ENCODE measurements at places on chromosomes 7 and 10.

DNA sequence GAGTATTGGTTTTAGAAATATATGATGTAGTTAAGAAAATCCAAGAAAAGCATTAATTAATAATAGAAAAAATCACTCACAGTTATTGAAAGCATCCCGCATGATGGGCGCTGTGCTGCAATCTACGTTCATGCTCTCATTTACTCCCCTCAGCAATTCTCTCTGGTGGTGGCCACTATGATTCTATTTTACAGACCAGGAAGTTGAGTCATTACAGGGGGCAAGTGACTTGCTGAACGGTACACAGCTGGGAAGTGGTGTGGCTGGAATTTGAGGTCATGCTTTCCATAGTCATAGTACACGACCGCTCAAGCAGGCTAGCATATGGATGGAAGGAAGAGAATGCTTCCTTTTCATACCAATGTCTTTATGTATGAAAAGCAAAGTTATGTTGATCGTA is 117.4 kb downstream of the TES start:
- no peak for DNase-seq

- no peak for DNase-seq
Measured at GRCh38 chr7:39644170-39644569, 20.8 kb downstream of the RALA start.

DNA sequence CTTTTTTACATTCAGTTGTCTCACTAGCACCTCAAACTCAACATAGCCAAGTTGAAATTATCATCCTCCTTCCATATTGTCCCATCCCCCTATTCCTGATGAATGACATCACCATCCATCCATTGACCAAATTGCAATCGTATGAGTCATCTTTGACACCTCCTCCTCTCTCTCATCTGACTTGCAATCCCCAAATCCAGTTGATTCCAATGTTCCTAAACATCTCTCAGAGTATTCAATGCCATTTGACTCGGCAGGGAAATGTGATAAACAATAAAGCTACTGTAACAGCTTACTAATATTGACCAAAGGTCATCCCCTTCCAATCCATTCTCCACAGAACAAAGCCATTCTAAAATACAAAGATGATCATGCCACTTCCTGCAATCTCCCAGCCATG is 1047.8 kb downstream of the NRG3 start:
- DNase-seq, result no peak

GRCh38 chr10:68348265-68348741 is 15.6 kb upstream of the PBLD start:
- DNase-seq, result peak; percentile 35

GRCh38 chr10:115937768-115938056 is 335.3 kb downstream of the GFRA1 start:
- DNase-seq, result no peak

GRCh38 chr7:79877874-79878465 is 256.7 kb upstream of the GNAI1 start:
- DNase-seq, result no peak

DNA sequence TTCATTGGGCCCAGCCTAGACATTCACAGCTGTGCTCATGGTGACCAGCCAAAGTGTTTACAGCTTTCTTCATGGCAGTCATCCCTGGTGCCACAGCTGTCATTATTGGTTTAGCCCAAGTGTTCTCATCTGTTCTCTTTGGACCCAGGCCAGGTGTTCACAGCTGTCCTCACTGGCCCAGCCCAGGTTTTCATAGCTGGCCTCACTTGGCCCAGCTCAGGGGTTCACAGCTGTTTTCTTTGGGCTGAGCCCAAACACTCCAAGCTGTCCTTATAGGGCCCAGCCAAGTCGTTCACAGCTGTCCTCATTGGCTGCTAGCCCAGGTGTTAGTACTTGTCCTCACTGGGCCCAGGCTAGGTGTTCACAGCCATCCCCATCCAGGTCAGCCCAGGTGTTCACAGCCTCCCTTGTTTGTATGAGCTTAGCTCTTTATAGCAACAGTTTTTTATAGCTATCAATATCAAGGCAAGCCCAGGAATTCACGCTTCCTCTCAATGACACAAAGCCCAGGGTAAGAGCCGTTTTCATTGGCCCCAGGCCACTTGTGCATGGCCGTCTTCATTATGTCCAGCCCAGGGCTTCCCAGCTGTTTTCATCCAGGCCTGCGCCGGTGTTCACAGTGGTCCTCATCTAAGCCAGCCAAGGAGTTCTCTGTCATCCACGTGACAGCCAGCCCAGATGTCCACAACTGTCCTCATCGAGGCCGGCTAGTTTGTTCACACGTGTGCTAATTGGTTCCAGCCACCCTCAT is 11.6 kb downstream of the FRG2B start:
- no peak for DNase-seq

GRCh38 chr10:131686781-131687420 is 213.9 kb upstream of the PPP2R2D start:
- DNase-seq, result no peak

GRCh38 chr7:96671854-96672253 is 37.8 kb downstream of the SEM1 start:
- no peak for DNase-seq

DNA sequence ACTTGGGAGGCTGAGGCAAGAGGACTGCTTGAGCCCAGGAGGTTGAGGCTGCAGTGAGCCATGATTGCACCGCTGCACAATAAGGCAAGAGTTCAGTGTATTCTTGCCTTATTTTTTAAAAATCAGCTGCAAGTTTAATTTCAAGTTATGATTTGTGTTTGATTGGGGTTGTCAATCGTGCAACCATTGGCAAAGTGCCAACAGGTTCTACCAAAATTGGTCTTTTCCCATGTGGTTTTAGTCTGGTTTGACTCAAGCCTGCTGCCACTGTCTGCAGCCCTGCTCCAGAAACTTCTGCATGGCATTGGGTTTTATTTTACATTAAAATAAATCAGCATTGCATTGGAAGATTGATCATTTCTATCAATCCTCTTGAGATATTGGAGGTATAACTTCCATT is 72.7 kb downstream of the PTPRE start:
- DNase-seq, result no peak

DNA sequence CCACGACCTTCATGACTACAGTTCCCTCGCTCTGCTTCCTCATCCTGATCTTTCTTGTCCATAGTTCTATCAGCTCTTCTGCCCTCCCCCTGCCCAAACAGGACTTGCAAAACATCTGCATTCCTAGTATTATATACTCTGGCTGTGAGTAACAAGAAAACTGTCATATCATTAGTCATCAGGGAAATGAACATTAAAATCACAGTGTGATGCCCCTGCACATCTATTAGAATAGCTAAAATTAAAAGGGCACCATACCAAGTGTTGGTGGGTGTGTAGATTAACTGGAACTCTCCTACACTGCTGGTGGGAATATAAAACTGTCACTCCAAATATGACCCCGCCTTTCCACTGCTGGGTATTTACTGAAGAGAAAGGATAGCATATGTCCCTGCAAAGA is 141.8 kb downstream of the C7orf25 start:
- DNase-seq, result no peak

DNA sequence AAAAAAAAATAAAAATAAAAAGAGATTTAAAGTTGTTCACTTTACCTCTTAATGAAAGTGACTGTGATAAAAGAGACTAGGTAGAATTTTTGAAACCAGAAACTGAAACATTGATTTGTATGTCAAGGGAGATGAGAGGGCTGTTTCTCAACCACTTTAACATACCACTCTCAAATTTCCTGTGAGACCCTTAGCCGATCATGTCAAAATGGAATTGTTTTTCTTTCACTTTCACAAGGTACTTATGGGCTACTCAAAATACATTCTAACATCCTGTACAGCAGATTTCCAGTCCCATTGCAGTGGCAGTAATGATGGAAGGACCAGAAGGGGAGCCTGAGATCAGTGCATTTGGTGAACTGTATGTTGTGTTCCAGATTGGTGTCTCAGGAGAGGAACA is 261.2 kb downstream of the PPP1R3A start:
- DNase-seq, result no peak

GRCh38 chr7:102874166-102874829 is 38.5 kb upstream of the LRRC17 start:
- DNase-seq, result no peak

DNA sequence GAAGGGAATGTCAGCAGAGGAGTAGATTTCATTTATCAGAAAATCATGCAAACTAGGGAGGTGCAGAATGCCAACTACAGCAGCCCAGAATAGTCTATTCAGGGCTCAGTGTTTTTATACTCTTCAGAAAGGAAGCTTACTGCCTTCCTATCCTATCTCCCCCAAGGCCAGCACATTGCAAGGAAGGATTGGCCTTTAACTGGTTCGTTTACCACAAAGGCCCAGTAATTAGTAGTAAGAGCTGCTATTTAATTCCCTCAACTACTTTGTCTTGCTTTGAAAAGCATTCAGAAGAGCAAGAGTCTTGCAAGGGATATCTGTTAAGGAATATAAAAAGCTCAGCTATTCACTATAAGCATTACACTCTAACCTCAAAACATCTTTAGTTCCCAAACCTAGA is 86.4 kb upstream of the RNF148 start:
- no peak for DNase-seq

GRCh38 chr7:128011131-128011661 is 20.0 kb downstream of the LRRC4 start:
- DNase-seq, result no peak

- no peak for DNase-seq
Measured at GRCh38 chr7:47505312-47506007, 76.5 kb downstream of the TNS3 start.
